ENCODE measurements at places on chromosomes 16 and 17.
A peak's percentile ranks its signal among the peaks of the same experiment; 100 is the strongest.

- DNase-seq, result no peak
These were observed 310.7 kb upstream of the PMFBP1 start for GRCh38 chr16:72482695-72483094.

DNA sequence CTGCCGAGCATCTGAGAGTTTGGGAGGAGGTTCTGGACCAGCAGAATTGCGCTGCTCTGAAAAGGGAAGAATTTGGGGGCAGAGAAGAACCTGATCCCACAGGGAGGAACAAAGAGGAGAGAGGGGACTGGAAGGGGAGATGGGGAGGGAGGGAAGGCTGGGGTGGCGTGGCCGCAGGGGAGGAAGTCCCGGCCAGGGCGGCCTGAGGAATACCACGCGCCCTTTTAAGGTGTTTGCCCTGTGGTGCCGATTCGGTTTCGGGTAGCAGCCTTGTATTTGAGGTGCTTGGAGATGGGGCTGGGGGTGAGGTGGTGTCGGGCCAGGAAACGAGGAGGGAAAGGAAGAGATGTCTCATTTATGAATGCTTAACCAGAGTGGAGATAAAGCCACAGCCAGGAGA, 51.3 kb downstream of the AKAP1 start:
- DNase-seq, result no peak

DNA sequence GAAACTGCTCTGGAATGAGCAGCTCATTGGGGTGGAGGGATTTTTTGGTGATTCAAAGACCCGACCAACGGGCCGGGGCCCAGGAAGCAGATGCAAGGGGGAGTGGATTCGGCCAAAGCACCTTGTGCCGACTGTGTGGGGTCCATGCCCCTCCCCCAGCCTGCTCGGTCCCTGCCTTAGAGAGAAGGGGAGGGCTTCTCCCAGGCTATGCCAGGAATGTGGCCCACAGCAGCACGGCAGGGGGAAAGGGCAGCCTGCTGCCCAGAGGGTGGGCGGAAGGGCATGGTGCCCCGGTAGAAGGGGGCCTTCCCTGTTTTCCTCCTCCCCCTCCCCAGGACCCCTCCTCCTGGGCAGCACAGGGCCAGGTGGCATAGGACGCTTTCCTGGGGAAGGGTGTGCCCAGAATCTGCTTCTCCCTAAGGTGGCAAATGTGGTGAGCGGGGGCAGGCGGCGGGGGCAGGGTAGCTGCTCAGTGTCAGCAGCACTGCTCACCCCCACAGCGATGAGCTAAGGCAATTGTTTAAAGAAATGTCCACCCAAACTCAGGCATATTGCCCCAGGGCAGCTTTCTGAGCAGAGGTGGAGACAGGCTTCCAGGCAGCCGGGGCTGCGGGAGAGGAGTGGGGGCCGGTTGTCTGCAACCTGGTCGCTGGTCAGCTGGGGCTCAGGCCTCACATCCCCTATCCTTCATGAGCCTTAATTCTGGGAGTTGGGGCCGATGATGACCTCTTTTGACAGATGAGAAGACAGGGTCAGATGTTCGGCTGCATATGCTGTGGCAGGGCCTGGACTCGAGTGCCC, 33.9 kb upstream of the MLKL start:
- no peak for DNase-seq

GRCh38 chr17:53137869-53138268, 684.9 kb upstream of the KIF2B start:
- DNase-seq, result no peak

- no peak for DNase-seq
These were observed 168.5 kb downstream of the MSI2 start for GRCh38 chr17:57424777-57425188.

GRCh38 chr17:3025421-3026124, 37.8 kb downstream of the OR1D5 start:
- no peak for DNase-seq

DNA sequence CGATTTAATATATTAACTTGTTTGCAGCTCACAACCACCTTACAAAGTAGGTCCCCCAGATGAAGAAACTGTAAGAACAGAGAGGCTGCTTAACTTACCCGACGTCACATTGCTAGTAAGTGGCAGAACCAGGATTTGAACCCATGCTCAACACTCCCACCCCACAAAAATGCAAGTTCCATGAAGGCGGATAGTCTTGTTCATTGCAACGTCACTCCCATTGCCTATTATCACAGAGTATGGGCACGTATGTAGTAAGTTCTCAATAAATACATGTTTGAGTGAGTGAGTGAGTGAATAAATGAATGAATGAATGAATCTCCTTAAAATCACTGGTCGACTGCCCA, 1.1 kb downstream of the USP31 start:
- no peak for DNase-seq

- DNase-seq, result no peak
These were observed 321.1 kb downstream of the HS3ST3B1 start for GRCh38 chr17:14621826-14622614.

- no peak for DNase-seq
These were observed 105.9 kb downstream of the METRNL start for GRCh38 chr17:83185023-83186002.

- DNase-seq, result no peak
These were observed 5.8 kb downstream of the SCGB1C2 start for GRCh38 chr17:142876-143784.

- no peak for DNase-seq
These were observed 1722.7 kb downstream of the TP53TG3F start for GRCh38 chr16:35182043-35182677.

DNA sequence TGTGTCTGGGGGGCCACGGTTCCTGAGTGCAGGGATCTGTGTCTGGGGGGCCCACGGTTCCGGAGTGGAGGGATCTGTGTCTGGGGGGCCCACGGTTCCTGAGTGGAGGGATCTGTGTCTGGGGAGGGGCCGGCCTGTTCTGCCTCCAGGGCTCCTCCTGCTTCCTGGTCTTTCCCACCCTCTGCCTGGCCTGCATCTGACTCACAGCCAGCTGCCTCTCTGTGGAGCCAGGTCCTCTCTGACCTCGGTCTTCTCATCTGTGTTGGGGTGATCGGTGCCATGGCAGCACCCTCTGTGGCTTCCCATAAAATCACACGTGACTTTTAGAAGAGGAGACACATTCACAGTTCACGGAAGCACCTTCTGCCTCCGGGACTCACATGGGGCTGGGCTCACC, 50.3 kb downstream of the ZFPM1 start:
- no peak for DNase-seq

- DNase-seq, result no peak
These were observed 19.5 kb upstream of the MSI2 start for GRCh38 chr17:57236686-57237299.

DNA sequence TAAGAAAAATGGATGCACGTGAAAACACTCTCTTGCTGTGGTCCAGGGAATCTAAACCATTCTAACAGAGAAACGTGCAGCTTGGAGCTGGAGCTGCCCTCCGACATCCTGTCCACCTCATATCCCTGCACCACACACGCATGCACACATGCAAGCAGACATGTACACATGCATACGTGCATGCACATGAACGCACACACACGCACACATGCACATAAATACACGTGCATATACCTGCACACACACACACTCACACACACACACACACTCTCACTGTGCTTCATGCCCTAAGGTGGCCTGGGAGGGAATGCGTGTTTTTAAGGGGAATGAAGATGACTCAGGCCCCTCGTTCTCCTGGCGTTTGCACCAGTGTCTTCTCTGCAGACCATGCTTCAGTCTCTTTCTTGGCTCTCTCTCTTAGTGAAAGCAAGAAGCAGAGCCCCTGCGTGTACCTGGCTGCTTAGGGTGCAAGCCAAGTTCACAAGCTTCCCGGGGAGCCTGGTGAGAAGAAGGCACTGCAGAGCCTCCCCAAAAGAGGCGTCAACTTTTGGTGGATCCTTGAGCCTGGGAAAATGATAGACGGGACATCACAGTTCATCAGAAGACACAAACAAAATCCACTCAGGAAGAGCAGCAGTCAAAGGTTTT, 72.8 kb downstream of the GOSR1 start:
- DNase-seq, result no peak

DNA sequence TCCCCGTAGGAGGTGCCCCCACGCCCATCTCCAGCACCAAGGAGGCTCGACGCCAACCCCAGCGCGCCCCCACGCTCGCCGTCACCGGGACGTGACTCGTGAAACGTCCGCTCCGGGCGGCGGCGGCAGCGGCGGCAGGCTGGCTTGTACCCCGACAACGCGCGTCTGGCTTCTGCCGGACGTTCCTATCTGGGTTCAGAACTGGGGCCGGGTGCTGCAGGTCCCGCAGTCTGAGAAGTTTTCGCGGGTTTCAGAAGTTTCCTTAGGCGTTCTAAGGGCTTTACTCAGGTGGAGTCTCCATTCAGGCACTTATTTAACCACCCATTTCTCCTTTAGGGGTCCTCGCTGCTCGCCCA, 672 bp upstream of the ALKBH5 start:
- peak; percentile 81 for DNase-seq

DNA sequence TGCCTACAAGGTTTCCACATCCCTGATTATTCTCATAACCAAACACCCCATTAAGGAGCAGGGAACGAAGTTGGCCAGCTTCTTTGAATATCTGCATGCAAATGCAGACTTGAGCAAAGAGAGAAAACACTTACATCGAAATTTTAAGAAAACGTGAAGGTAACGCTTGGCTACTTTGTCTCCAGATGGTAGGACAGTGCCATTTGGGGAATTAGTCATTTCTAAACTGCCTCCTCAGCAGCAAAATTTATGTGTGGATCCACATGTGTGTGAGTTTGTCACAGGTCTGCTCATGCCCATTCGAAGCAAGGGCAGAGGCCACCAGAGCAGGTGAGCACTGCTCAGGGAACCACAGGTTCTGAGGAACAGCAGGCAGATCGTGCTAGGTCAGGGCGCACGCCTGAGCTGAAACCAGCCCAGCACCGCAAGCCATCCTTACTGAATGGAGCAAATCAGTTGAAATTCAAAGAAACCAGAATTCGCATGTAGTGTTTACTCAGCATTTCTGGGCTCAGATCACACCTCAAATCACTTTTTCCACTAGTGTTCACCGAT, 80.1 kb downstream of the SOCS1 start:
- peak; percentile 44 for DNase-seq

DNA sequence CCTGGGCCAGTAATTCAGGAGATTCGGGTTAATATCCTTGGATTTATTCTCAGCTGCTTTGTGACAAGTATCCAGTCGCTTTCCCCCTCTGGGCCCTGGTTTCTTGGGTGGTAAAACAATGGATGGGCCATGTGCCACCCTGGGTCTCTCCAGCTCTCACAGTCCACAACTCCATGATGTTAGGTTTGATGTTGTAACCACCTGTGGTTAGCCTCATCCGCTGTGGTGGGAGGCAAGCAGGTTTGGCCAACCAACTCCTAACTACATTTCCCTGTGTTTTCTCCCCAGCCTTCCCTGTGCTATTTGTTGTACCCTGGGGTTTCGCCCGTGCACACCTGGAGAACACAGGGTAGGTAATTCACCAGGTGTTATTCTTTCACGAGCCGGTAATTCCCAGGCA, 35.1 kb downstream of the GLP2R start:
- no peak for DNase-seq

GRCh38 chr17:44230140-44230539, 10.7 kb upstream of the UBTF start:
- DNase-seq, result no peak

DNA sequence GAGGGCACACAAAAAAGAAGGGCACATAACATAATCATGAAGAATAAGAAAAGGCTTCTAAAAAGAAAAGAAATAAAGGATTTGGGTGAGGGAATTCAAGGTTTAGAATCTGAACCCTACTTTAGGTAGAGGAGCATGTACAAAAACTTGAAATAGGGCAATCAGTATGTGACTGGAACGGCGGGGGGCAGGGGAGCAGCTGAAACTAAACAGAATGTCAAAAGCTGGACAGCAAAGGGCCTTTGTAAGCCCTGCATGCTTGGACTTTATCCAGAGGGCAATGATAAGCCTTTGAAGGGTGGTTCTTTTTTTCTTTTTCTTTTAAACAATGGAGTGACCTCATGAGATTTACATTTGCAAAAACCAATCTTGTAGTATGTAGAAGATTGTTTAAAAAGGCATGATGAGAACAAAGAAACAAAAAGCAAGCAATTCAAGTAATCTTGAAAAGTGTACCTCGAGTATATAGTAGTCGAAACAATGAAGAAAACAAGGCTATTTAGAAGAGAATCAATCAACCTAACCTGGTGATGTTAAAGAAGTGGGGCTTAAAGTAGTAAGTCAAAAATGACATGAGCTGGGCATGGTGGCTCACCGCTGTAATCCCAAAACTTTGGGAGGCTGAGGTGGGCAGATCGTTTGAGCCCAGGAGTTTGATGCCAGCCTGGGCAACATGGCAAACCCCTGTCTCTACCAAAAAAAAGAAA, 46.7 kb upstream of the ANKFY1 start:
- DNase-seq, result no peak

DNA sequence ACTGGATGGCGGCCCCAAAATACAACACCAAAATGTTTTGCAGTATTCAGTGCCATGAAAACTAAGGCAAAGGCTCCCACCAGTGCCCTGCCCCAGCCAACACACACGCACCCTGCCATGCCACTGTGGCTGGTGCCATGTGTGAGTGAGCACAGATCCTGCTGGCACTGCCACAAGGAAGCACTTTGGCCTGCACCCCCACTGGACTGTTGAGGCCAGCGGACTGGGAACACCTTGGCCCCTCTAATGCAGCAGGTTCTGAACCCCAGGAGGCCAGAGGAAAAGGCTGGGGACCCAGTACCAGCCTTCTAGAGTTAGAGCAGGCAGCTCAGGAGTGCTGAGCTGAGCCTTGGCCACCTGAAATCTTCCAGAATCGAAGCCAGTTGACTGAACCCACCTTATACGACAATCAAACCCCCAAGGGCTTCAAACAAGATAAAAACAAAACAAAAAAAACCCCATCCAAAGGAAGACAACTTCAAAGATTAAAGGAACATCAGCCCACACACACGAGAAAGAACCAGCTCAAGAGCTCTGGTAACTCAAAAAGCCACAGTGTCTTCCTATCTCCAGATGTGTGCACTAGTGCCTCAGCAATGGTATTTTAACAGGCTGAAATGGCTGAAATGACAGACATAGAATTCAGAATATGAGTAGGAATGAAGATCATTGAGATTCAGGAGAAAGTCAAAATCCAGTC, 21.5 kb downstream of the NLRP1 start:
- no peak for DNase-seq

- no peak for DNase-seq
These were observed 76.5 kb downstream of the GPRC5B start for GRCh38 chr16:19808061-19808641.

DNA sequence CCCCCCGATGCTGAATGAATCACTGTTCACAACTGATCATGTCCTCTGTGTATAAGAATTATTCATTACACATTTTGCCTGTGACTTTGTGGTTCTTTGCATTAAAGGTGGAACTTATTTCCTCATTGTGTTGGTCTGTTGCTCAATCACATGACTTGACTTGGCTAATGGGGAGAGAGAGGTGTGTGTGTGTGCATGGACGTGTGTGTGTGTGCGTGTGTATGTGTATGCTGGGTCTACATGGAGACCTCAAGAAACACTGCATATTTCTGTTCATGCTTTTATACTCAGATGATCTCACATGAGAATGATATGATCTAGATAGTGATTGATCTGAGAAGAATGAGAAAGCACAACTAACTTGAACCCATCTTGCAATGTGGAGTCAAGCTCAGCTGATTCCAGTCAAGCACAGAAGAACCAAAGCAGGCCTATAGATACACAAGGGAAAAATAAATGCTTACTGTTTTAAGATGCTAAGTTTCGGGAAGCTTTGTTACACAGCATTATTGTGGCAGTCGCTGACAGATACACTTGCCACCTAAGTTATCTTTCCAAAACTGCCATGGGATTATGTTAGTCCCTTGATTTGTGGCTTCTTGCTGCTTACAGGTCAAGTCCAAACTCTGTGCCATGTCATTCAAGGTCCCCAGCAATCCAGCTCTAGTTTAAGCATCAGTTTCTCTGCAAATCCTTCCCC, 167.9 kb upstream of the ZFHX3 start:
- no peak for DNase-seq

Measured in stimulated activated CD4-positive, alpha-beta T cell treated with anti-CD3 and anti-CD28 coated beads, Interleukin-4, amount 100 ng/mL, for 48 hours (primary cell).